IMR-90 (cell line): ENCODE measurements at places on chromosomes 12 and 14. TPM values are rescaled to one million over a fixed set of nuclear protein-coding genes. Genes with fewer than 3 reads are reported as not detected.
A peak's percentile ranks its signal among the peaks of the same experiment; 100 is the strongest.

GRCh38 chr14:86501611-86502010 lies 971.7 kb downstream of the FLRT2 start:
- H3K36me3 ChIP-seq = no peaks in the 10 kb centered on the region
- no peak for DNase-seq
- H3K4me3 ChIP-seq = no peak overlapping the region
- H3K4me1 ChIP-seq = no peaks in the 10 kb centered on the region
- no peak overlapping the region for H3K27ac ChIP-seq

- no peak overlapping the region for H3K27ac ChIP-seq
- no peaks in the 10 kb centered on the region for H3K36me3 ChIP-seq
- no peaks in the 10 kb centered on the region for H3K4me1 ChIP-seq
- no peaks in the 10 kb centered on the region for H3K27me3 ChIP-seq
Measured at GRCh38 chr12:85821759-85822158, 14.4 kb downstream of the RASSF9 start.

- H3K4me1 ChIP-seq = no peaks in the 10 kb centered on the region
- no peaks in the 10 kb centered on the region for H3K27me3 ChIP-seq
- H3K36me3 ChIP-seq = no peaks in the 10 kb centered on the region
Measured at GRCh38 chr14:43855556-43855955, 651.5 kb downstream of the FSCB start.

GRCh38 chr14:84343656-84344055 lies 1186.3 kb upstream of the FLRT2 start:
- no peak overlapping the region for H3K4me3 ChIP-seq
- H3K36me3 ChIP-seq = no peaks in the 10 kb centered on the region
- DNase-seq = peak; percentile 70
- no peak overlapping the region for H3K27ac ChIP-seq
- no peaks in the 10 kb centered on the region for H3K27me3 ChIP-seq

Gene KITLG
- total RNA-seq = 87.5 and 117 TPM in 2 replicates

Gene TSHR
- total RNA-seq = not detected in 2 replicates

Gene LRTM2
- not detected in 2 replicates for total RNA-seq
